ENCODE measurements at places on chromosomes 4 and X. TPM values are rescaled to one million over a fixed set of nuclear protein-coding genes. Genes with fewer than 3 reads are reported as not detected.

DNA sequence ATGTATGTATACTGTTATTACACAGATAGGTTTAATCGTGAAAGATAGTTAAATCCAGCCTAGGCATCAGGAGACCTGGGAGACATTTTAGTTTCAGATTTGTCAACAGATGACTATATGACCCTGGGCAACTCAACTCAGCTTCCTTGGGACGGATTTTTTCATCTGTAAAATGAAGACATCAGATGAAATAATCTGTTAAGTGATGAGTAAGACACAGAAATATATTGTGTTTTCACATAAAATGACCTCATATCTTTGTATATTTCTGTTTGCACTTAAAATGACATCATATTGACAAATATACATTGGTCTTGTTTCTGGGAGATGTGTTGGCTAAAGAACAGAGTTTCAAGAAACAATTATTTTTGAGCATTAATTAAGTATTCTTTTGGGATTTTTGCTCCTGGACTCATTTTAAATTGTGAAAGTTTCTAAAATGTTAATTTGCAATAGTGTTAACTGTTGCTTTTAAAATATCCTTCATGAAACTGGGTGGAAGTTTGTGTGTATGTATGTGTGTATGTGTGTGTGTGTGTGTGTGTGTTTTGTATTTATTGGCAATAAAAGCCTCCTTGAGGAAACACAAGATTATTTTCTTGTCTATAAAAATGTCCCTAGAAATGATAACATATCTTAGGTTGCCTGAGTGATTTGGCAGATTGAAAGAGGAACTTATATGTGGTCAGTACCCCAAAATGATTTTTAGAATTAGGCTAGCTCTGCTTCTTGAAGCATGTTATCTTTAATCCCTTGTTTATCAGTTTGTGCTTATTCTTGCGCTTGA is 29.1 kb upstream of the MMAA start:
- no peak for DNase-seq

FMR1NB gene
- total RNA-seq: not detected

- no peak for DNase-seq
Measured at GRCh38 chrX:5898463-5898862, 330.2 kb downstream of the NLGN4X start.

- peak; percentile 89 for DNase-seq
Measured at GRCh38 chr4:80184825-80185756, 12.2 kb upstream of the PRDM8 start.

RNF175 gene
- total RNA-seq: 0.19 TPM

DNA sequence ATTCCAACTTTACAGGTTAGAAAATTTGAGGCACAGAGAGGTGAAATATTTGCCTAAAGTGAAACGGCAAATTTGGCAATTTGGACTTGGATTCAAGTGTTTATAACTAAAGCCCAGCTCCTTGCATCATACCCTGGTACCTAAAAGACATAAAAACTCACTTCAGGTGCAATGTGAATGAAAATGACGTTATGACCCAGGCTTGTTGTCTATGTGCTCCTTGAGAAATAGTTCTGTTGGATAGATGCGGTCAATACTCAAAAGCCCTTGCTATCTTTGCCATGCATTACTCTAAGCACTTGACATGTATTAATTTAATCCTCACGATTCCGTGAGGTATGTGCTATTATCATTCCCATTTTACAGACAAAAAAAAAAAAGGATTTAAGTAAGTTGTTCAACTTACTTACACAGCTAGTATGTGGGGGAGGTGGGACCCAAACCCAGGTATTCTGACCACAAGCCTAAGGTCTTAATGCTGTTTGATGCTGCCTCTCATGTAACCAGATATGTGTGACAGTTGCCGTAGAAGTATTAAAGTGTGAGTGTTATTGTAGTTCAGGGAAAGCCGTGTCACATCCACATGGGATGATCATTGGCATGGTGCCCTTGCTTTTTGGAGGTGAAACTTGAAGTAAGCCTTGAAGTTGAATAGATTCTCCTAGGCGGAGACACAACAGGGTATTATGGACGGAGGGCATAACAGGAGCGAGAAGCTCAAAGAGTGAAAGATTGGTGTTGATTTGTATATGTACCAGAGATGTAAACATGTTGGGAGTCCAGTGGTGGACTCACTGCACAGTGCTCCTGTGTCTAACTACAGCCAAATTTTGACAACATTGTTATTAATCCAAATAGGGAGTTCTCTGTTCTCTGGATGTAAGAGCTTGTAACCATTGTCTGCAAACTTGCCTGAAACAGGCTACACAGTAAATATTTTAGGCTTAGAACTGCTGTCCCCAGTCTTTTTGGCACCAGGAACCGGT is 3.1 kb downstream of the SCML1 start:
- DNase-seq: no peak

DNA sequence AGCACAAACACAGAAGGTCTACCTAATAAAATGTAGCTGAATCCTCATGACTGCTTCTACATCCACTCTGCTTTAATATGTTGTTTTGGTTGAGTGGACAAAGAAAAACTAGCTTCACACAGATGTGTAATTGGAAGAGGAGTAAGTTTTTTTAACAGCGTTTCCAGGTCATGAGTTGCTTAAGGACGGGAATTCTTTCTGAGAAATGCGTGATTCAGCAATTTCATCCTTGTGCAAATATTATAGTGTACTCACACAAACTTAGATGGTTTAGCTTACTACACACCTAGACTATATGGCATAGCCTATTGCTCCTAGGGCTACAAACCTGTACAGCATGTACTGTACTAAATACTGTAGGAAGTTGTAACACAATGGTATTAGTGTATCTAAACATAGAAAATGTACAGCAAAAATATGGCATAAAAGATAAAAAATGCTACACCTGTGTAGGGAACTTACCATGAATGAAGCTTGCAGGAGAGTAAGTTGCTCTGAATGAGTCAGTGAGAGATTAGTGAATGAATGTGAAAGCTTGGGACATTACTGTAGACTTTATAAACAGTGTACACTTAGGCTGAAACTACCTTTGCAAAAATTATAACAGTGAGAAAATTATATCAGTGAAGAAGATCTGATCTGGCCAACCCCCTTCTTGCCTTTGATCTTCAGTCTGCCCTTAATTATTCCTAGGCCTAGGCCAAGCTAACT is 70.8 kb upstream of the IL15 start:
- DNase-seq: no peak

DNA sequence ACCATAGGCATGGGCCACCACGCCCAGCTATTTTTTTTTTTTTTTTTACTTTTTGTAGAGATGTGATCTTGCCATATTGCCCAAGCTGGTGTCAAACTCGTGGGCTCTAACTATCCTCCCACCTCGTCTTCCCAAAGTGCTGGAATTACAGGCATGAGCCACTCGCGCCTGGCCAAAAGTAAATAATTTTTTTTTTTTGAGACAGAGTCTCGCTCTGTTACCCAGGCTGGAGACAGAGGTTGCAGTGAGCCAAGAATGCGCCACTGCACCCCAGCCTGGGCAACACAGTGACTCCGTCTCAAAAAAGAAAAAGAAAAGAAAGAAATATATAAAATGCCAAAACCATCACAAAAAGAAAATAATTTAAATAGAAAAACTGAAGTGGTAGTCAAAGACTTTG is 18.4 kb upstream of the OPHN1 start:
- DNase-seq: no peak

DNA sequence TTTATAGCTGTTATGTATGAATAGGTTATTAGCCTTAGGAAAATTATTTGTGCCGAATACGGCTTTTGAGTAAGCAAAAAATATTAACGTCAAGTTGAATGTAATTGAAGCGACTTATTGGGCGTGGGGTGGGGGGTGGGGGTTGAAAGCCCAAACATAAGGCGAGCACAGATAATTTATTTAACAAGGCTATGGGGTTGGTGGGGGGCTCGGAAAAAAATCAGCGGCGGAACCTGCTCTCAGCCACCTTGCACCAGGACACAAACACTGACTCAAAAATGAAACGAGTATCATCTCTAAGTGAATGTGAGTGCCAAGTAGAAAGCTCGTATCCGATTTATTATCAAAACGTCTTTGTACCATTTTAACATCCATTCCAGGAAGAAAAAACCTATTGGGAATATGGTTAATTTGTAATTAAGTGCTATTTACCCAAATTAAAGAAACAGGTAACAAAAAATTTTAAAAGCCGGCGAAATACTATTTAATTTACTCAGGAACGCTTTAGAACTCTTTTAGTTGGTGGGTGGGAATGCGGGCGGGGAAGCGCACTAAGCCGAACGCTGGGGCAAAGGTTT is 902 bp upstream of the LARP1B start:
- DNase-seq: no peak

- no peak for DNase-seq
Measured at GRCh38 chr4:147782087-147782781, 50.3 kb downstream of the ARHGAP10 start.

DNA sequence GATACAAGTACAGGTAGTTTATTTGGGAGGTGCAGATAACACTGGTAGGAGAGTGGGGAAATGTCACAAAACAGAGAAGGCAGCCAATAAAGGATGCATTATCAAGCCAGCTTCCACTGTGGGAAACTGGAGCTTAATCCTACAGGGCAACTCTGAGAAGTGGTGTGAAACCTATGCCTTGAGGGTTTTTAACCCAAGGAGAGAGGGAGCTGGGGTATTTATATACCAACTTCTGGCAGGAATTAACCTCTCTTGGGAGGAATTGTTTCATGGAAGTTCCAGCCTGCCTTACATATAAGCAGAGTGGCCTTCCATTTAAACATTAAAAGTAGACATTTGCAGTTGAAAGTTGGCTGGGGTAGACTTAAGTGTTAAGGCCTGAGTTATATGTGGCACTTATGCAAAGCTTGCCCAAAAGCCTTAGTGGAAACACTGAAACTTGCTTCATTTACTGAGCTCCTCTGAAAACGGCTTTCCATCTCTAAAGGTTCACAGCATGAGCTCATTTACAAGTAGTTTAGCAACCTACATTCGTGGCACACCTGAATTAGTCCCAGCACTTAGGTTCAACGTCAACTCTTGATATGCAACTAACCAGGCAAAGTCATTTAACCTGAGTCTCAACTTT is 19.2 kb downstream of the MAGEB17 start:
- DNase-seq: no peak

GRCh38 chr4:87041141-87041540 is 106.3 kb downstream of the AFF1 start:
- DNase-seq: peak; percentile 92

DNA sequence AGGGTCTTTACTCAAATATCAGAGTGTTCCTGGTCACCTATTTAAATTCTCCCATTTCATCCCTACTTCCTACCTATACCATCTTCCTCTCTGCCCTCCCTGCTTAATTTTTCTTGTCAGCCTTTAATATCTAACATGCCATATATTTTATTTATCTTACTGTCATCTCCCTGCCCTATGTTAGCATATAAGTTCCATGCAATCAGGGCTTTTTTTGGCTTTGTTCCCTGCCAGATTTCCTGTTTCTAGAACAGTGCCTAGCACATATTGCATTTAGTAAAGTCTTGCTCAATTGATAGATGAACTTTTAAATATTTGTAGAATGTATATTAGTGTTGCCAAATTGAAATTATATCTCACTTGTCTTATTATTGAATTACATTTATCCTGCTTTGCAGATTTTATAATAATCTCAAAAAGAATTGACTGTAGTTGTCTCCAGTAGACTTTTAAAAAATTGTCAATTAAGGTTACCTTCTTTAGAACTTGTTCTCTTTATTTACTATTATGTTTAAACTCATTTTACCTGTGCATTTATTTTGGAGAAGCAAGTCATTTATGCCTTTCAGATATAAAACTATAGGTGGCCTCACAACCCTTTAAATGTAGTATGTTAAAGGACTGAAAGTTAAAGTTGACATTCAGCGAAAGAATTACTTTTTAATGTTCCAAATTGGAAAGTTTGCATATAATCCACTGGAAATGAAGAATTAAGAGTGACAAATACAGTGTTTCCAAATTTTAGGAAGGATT is 108.2 kb upstream of the BMPR1B start:
- DNase-seq: no peak

- DNase-seq: no peak
Measured at GRCh38 chr4:150827226-150827625, 187.9 kb downstream of the LRBA start.

LNX1 gene
- total RNA-seq: 7.9 TPM

DNA sequence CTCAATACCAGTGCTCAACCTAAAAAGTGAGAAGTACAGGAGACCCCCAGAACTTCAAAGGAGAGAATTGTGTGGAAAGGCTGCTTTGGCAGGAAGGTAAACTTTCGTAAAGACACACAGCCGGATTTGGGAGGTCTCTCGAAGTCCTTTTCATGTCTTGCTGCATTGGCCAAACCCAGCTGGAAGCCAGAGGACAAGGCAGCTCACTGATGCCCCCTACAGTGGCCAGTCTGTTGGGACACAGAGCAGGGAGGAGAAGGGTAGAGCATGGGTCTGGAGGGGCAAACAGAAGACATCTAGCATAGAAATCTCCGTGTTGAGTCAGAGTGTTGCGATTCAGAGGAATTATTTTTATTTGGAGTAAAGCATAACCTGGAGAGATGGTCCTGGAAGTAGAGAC is 198.9 kb downstream of the ANK2 start:
- DNase-seq: no peak

MID1 gene
- total RNA-seq: 22.0 TPM

NKAP gene
- 6.9 TPM for total RNA-seq

DNA sequence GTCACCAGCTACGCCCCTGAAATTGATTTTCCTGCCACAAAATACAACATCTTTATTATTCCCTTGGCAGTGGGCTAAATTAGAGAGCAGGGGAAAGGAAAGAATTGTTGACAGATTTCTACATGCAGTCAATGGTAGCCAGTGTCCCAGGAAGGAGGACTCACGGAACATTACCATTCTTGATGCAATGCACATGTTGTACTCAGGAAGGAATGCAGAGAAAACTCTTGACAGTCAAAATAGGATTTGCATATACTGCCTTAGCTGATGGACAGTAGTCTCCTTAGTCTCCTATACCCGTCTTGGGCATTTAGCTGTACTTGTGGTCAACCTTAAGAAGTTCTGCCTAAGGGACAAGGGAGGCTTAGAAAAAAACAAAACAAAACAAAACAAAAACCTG is 158.0 kb upstream of the GYPA start:
- no peak for DNase-seq

DNA sequence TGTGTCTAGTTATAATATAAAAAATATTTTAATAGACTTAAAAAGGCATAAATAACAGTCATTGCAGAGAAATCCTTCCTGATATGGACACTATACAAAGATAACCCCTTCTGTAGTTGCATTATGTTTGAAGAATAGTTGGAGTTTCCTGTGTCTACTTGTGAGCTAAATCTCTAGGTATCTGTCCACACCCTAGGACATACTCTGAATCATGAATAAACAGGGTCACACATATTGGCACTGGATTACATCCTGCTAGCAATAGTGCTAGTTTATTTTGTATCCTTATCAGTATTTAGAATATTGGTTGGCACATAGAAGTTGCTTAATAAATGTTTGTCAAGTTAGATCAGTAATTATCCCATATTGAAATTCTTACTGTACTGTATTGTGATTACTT is 173.9 kb downstream of the GRXCR1 start:
- DNase-seq: no peak

GRCh38 chr4:175412746-175413145 is 399.3 kb downstream of the GPM6A start:
- DNase-seq: no peak

GRCh38 chrX:96722781-96723180 is 38.1 kb downstream of the DIAPH2 start:
- no peak for DNase-seq

TMSB4X gene
- total RNA-seq: 3,072 TPM

VCX gene
- not detected for total RNA-seq

- DNase-seq: no peak
Measured at GRCh38 chr4:114600672-114601071, 2.1 kb downstream of the UGT8 start.

GAGE12F gene
- total RNA-seq: not detected

SULT1B1 gene
- total RNA-seq: 0.52 TPM
